ENCODE measurements at places on chromosomes 1 and 21.
A peak's percentile ranks its signal among the peaks of the same experiment; 100 is the strongest.

GRCh38 chr1:29124366-29125236 is 898 bp upstream of the TMEM200B start:
- DNase-seq, result no peak

DNA sequence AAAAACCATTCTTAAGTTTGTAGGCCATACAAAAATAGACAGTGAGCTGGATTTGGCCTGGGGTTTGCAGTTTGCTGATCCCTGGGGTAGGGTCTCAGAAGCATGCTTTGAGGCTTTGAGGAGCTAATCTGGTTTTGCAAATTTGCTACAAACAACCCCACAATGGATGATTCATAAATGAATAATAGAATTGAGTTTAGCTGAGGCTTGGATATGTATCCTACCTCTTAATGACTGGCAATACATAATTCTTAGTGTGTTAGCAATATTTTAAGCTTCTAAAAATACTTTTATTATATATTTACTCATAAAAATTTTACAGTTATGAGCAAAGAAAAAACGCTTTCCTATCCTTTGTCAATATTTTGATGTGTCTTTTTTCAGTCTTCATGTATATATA is 50.6 kb downstream of the ROR1 start:
- DNase-seq, result no peak

DNA sequence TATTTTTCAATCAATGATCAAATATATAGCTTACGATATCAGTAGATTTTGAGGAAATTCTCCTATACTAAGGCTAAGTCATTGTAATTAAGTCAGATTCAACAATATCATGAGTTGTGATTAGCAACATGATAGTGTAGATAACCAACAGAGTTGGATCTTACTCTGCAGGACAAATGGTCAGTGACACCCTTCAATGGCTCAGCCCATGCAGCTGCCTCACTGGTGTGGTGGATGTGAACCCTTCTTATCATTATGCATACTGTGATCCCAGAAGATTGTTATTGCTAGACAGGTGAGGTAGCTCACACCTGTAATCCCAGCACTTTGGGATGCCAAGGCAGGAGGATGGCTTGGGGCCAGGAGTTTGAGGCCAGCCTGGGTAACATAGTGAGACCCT is 5.6 kb downstream of the SLC16A1 start:
- no peak for DNase-seq

DNA sequence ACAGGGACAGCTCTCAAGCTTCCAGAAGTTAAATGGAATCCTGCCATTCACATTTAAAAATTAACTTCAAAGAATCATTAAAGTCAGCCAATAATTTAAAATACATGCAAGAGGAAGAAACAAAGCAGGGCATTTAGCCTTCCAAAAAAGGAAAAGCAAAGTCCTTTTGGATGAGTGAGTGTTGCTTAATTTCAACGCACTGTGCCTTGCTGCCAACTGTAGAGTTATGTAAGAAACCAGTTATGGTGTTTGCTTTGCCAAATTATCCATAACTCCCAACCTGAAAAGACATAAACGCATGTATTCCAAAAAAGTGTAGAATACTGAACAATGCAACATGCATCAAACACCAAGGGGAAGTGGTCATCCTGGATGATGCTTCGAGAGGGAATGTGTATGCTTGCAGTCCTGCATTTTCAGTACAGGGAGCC is 16.1 kb upstream of the KCNE1 start:
- no peak for DNase-seq

GRCh38 chr1:37725851-37726613 is 33.7 kb downstream of the CDCA8 start:
- DNase-seq, result no peak

DNA sequence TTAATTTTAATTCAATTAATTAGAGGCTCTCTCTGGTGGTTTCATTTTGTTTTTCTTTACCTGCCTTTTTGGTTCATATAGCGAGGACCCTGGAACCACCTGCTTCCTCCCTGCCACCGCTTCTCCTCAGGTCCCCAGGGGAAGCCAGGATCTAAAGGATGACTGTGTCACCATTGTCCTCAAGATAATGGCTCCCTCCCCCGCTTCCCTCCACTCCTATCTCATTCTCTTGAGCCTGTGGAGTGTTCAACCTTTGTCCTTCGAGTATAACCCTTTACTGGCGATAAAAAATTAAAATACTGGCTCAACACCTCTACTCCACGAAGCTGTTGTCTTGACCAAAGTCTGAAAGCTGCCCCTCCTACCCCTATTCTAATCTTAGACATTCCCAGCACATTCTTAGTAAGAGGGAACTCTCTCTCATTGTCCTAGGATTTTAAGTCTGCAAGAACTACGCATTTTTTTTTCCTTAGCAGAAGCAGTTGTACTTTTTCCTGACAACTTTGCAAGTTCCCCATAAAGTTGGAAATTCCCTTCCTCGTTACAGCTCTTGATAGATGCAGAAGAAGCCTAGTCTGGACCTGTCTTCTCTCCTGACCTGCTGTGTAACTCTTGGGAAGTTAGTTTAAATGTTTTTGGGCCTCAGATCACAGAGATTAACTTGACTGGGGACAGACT is 12.6 kb upstream of the MAPKAPK2 start:
- DNase-seq, result no peak

GRCh38 chr1:59730759-59731478 is 83.8 kb upstream of the HOOK1 start:
- peak; percentile 88 for DNase-seq

GRCh38 chr1:98903261-98903660 is 101.4 kb downstream of the PLPPR5 start:
- peak; percentile 38 for DNase-seq

- no peak for DNase-seq
Measured at GRCh38 chr1:7550981-7551380, 220.1 kb upstream of the VAMP3 start.

- DNase-seq, result no peak
Measured at GRCh38 chr1:18597160-18598042, 33.2 kb upstream of the PAX7 start.

DNA sequence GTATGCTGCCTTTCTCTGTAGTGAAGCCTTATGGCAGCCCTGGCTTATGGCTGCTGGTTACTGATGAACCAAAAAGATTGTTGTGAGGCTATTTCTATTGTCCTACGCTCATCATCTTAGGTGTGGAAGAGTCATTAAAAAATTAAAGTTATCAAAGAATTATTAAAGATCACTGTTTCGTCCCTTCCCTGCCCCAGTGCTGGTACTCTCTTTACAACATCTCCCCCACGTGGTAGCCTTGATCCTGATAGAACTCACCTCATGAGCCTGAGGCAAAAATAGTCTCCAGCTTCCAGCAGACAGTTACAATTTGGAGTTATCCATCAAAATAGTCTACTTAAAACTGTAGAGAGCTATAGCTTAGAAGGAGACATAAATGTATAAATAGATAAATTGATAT is 201.5 kb downstream of the S1PR1 start:
- no peak for DNase-seq

DNA sequence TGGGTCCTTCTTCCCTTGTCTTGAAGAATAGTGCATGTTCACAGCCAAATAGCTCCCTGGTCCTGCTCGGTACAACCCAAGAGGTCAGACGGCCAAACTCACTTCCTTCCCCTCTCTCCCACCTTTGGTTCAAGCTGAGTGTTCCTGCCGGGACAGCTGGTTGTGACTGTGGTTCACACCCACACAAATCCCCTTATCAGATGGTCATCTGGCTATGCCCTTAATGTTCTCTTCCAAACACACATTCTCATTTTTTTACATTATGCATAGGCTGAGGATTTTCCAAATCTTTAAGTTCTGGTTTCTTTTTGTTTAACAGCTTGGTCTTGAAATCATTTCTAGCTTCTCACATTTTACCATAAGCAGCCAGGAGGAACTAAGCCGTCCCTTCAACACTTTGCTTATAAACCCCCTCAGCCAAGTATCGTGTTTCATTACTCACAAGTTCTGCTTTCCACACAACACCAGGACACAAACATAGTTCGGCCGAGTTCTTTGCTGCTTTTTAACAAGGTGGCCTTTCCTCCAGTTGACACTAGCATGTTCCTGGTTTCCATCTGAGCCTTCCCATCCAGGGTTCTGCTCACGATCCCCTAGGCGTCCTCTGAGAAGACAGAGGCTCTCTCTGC is 19.7 kb upstream of the TSPEAR start:
- no peak for DNase-seq
